ENCODE measurements at places on chromosomes 5 and 9.

DNA sequence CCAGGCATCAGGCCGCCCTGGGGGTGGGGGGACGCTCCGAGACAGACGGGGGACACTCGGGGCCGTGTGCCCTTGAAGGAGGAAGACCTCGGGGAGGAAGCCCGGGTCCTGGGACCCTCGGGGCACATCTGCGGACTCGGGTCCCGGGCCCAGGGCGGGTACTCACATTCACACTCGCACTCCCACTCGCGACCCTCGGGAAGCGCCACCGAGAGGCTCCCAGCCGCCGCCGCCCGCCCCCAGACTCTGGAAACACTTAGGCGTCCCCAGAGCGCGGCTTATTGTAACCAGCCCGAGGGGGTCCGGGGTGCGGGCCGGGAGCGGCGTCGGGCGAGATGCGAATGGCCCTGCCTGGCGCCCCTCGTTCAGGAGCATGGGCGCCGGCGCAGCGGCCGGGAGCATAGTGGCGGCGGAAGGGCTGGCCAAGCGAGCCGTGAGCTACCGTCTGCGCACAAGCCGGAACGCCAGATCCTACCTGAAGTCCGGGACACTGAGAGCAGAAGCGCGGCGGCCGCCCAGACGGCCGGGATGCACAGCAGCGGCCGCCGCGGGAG lies 559 bp downstream of the ROR2 start:
- DNase-seq, result no peak

GRCh38 chr5:132096904-132097303 lies 23.3 kb downstream of the CSF2 start:
- DNase-seq, result no peak

GRCh38 chr5:71475788-71476384 lies 20.4 kb downstream of the BDP1 start:
- no peak for DNase-seq

DNA sequence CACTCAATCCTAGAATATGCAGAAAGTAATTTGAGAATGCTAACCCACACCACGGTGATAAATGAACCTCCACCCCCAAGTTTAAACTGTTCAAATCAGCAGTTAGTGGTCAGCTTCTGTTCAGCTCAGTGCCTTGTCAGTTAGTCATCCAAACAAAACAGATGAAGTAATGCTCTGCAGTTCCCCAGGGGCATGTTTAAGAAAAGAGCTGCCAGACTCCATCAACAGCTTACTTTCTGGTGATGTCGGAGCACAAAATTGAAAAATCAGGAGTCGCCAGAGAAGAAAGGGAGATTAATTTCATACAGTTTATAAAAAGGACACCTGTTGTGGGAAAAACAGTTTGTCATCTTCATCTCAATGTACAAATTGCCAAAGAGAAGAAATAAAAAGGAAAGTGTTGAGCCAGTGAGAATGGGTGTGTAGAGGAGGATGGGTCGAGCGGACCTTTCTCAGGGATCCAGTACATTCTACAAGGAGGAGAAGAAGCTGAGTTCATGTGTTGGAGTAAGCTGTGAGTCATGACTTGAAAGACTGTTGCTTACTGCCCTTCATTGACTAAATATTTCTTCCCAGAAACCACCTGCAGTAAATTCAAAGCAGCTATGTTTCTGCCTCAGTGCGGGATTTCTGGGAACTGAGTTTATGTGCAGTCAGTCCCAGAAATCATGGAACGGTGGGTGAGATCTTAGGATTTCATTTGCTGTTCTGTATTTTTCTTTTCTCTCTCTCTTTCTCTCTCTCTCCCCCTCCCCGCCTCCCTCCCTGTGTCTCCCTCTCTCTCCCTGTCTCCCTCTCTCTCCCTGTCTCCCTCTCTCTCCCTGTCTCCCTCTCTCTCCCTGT lies 13.7 kb downstream of the TRIO start:
- peak; percentile 98 for DNase-seq

DNA sequence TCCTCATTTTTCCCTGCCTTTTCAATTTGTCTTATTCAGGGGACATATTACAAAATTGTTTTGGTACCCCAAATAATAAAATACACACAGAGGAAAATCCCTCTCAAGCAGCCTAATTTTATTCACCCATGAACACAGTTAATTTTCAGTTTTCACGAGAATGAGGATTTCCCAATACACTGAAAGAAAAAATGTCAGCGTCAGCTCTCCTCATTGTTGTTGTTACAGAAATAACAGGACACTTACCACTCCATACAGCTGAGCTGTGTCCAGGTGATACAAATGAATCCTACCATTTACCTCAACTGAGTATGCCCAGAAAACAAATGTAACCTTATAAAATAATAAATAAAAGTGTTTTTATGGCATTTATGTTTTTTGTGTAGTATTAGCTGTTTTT lies 144.6 kb upstream of the PCA3 start:
- DNase-seq, result no peak

DNA sequence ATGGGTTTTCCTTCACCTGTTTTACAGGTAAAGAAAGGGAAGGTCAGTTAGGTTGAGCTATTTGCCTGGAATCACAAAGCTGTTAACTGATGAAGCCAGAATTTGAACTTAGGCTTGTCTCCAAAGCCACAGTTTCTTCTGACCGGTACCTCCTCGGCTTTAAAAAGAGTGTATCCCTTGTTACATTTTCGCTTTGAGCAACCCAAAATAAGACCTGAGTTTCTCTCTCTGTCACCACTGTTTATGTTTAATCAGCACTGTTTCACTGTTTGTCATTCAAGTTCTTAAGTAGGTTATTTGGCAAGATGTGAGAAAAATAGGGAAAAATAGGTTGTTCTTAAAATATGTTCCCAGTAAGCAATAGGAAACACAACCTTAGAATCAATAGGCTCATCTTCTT lies 84.6 kb downstream of the VCAN start:
- DNase-seq, result no peak

- DNase-seq, result no peak
Measured at GRCh38 chr9:107299437-107299836, 16.4 kb downstream of the RAD23B start.

GRCh38 chr5:136731241-136731900 lies 366.0 kb upstream of the TRPC7 start:
- no peak for DNase-seq

DNA sequence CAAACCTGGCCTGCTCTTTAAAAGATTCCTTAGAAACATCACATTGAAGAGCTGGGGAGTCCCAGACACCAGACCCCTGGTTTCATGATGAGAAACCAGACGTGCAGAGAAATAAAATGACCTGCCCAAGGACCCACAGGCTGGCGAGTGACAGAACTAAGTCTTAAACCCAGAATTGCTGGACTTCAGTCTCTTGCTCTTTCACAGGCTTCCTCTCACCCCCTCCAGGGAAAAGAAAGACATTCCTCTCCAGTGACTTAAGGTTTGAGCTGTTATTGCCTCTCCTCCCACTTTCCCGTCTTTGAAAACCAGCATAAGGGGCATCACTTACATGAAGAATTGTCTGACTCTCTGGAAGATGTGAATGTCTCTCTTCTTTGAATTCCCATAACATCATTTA lies 535.2 kb downstream of the IRX1 start:
- no peak for DNase-seq

DNA sequence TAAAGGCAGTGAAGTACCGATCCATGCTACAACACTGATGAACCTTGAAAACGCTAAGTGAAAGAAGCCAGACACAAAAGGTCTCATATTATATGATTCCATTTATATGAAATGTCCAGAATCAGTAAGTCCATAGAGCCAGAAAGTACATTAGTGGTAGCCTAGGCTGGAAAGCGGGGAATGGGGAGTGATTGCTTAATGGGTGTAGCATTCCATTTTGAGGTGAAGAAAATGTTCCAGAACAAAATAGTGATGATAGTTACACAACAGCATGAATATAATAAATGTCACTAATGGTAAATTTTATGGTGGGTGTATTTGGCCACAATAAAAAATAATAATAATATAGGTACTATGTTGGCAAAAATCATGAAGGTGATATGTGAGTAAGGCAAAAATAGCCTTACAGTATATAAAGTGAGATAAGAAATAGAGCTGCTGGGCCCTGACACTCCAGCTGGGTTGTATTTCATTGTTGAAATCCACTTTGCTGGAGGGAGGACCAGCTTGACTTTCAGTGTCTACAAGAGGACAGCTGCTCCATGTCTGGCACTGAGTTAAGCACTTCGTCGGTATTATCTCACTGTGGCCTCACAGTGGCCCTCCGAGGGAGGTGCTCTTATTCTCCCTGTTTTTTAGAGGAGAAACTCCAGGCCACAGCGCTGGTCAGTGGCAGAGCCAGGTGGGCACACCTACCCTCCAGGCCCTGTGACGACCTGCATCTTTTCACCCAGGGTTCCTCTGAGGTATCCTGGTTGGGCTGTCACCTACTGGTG lies 22.4 kb upstream of the ANGPTL2 start:
- DNase-seq, result no peak

- DNase-seq, result no peak
Measured at GRCh38 chr5:127409246-127409917, 108.1 kb upstream of the PRRC1 start.

GRCh38 chr5:137822984-137823383 lies 44.7 kb upstream of the MYOT start:
- no peak for DNase-seq

- DNase-seq, result no peak
Measured at GRCh38 chr5:60533789-60534188, 166.2 kb downstream of the DEPDC1B start.

Data from NCI-H226 (cell line).